ENCODE measurements at places on chromosomes 5 and 9.

GRCh38 chr5:158642879-158643278 lies 456.8 kb downstream of the EBF1 start:
- no peak for DNase-seq

GRCh38 chr5:97729938-97730337 lies 546.9 kb upstream of the RIOK2 start:
- DNase-seq = no peak

DNA sequence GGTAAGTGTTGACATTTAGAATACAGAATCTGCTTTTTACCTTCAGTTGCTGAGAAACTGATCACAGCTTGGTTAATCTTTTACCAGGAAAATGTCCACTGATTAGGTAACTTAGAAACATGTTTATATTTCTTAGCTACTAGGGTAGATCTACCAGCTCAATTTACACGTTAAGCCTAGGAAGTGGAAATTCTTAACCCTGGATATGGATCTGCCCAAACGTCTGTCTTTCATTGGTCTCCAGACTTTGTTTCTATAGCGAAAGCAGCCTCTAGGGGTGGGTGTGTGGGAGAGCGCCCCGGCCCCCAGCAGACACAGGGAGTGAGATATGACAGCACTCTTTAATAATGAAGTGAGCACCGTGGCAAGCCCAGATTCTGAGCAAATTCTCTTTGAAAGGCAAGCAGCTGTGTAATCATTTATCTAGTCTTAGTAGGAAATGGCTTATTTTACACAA lies 141.6 kb upstream of the ZNF608 start:
- DNase-seq = no peak

GRCh38 chr5:121726991-121727390 lies 124.7 kb upstream of the FTMT start:
- no peak for DNase-seq

DNA sequence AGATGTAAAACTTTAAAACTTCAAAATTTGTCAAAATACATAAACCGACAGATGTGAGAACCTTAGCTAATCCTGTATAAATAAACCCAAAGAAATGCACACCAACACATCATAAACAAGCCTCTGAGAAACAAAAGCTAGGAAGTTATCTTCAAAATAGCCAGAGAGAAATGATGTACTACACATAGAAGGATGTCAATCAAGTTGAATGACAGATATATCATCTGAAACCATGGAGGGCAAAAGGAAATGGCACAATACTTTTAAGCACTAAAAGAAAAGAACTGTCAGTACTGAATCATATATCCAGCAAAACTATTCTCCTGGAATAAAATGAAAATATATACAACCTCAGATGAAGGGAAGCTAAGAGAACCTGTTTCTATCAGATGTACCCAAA lies 595.1 kb upstream of the PTGER4 start:
- DNase-seq = no peak

GRCh38 chr9:16645970-16646369 lies 224.5 kb downstream of the BNC2 start:
- DNase-seq = no peak

DNA sequence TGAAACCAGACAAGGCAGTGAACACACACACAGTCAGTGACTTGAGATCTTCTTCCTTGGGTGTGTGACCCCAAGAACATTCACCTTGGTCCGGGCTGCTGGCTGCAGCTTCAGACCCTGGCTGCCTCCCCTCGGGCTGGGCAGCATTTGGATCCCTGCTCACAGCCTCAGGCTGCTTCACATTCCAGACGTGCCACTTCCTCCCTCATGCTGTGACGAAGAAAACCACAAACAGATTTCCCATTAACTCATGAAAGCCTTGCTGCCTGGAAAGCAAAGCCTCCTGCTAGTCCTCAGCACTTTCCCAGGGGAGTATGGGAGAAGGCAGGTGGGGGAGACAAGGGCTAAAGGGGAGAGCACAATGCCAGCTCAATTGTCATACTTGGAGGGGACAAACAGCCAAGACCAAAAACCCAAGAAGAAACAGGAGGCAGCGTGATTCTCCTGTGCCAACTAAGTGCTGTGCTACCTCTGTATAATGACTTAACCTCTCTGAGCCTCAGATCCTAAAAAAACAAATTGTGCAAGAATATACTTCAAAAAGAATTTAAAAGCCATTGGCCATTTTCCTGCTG lies 594.6 kb upstream of the BRINP1 start:
- DNase-seq = no peak

DNA sequence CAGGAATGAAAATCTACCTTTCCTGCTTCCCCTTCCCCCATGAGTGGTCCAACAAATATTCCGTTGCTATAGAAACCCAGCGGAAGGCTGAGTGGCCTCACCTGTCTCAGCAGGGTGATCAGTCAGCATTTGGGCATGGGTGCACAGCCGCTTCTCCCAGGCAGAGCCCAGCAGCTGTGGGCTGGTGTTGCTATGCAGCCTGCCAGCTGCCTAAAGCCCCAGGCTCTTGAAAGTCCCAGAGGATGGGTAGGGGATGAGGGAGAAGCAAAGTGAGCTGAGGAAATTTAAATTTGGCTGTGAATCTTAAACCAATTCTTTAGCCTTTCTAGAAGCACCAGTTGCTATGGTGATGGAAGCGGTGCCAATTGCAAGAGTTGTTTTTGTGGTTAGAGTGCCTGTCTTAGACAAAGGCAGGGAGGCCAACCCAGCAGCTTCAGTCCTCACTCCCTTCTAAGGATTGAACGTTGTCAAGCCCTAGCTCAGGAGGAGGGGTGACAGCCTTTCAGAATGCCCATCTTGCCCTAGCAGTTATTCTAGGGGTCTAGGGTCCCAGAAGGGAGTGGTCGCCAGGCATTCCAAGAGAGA lies 151.5 kb upstream of the PITX1 start:
- no peak for DNase-seq

- DNase-seq = no peak
These were observed 6.8 kb downstream of the TTC39B start for GRCh38 chr9:15300218-15300617.

DNA sequence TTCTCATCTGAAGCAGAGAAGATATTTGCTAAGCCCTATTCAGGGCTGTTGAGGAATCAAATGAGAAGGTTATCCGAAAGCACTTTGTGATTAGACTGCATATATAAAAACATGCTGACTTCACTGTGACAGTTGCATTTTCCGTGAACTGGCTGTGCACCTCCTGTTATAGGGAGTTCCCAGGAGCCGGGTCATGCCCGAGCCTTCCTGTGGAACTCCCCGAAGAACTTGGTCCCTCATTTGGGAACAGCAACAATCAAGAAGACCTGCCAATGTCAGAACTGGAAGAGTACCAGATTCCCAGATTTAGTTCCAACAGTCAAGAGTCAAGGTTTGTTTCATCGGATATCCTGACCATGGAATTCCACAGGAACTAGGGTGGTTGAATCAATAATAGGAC lies 130.4 kb upstream of the RAI14 start:
- DNase-seq = no peak

GRCh38 chr9:74570879-74571512 lies 73.9 kb downstream of the RORB start:
- DNase-seq = no peak

DNA sequence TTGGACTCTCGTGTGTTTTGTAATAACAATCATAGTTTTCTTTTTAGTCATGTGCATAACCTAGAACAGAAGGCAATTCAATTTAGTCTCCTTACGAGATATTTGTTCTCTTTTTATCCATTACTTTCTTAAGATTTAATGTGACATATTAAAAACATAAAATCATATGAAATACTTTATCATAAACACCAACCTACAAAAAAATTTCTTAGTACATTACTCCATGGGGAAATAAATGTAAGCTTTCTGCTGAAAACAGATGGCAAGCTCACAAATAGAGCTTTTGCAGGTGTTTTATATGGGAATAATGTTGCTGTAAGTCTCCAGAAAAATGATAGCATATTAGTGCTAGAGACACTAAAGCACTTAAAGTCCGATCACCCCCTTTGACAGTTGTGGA lies 1035.2 kb upstream of the ARRDC3 start:
- no peak for DNase-seq

GRCh38 chr5:91418158-91418557 lies 35.0 kb upstream of the ARRDC3 start:
- no peak for DNase-seq

DNA sequence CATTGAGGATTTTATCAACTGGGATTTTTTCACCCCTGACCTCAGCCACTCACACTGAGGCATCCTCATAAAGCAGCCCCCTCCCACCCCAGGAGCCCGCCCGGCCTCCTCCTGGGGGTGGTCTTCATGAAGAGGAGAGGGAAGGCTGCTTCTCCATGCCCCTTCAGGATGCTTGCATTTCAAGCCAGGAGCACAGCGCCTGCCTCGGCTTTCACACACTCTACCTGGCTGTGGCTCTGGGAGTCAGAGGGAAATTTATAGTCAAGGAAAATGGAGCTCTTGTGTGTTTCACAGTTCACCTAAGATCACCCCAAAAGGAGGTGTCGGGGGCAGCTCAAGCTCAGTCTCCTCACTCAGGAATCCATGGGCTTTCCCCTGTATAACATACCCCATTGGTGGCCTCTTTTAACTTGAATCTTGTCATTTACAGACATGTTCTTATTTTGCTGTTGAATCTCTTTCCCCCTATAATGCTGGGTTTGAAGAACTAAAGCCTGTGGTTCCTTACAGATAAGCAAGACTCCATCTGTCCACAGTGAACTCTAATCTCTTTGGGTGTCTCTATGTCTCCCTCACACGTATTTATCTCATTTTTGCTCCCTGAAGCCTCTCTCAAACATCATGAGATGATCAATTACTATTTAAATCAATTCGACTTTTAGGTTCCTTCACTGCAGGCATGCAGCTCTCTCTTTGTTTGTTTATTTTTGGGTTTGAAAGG lies 22.6 kb upstream of the IQGAP2 start:
- no peak for DNase-seq

DNA sequence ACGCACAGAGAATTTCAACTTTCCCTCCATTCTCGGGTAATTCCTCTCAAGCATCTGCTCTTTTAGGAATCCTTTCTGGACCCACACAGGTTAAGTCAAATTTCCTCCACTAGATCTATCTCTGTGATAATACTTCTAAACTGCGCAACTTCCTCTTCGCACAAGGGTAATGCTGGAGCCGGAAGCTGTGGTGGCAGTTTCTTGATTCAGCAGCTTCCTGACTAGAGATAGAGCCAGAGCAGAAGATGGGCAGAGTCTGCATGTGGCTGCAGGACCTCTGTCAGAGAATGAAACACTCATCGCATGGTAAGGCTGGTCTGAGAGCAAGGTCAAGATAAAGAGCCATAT lies 11.1 kb upstream of the CDC42SE2 start:
- DNase-seq = peak; percentile 31

DNA sequence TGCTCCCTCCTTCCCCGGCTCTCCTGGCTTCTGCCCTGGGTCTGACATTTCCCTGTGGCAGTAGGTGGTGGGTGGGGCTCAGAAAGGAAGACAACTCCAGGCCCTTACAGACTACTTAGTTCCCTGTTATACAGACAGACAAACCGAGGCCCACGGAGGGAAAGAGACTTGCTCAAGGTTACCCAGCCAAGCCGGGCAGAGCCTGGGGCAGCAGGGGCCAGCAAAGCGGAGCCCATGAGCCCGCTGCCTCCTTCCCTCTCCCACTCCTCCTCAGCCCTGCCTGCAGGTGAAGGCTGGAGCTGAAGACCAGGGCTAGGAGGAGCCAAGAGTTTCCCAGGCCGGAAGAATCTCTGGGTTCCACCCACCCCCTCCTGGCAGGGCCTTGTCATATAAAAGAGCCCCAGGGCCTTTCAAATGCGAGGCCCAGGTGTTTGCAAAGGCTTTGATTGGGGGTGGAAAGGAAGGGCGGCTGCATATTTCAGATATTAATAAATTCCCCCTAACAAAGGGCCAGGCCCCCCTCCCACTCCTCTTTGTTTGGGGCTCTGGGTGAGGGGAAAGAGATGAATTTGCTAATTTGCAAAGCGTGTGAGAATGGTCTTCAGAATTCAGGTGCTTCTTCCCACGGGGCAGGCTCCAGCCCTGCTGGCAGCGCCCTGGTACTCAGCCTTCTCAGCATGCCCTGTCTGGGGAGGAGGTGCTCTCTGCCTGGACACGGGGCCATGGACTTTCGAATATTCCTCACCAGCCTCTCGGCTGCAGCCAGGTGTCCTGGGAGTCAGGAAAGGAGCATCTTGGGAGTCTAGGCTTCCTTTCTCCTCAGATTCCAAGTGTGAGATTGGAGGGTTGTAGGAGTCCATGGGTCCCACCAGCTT lies 21.5 kb downstream of the SLC6A7 start:
- no peak for DNase-seq

DNA sequence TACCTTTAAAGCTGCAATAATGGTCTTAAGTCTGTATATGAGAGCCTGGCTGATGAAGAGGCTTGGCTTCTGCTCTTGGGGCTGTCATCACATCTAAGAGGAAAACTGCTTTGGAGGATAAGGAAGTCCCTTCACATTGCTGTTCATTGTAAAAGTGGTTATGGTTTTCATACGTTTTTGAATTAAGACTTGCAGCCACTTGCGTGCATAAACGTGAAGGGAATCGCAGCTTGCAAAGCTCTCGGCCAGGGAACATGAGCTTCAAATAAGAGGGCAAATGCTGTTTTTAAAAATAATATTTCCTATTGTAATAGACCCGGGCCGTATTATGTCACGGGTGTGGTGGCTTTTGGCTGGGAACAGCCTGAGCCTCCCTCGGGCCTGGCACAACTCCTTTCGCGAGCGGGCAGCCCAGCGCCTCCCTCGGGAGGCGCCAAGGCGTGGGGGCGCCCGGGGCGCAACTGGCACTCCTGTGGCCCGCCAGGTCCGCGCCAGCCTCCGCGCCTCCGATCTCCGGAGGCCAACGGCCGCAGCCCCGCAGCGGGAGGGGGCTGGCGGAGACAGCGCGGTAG lies 538 bp upstream of the ARHGEF28 start:
- no peak for DNase-seq

DNA sequence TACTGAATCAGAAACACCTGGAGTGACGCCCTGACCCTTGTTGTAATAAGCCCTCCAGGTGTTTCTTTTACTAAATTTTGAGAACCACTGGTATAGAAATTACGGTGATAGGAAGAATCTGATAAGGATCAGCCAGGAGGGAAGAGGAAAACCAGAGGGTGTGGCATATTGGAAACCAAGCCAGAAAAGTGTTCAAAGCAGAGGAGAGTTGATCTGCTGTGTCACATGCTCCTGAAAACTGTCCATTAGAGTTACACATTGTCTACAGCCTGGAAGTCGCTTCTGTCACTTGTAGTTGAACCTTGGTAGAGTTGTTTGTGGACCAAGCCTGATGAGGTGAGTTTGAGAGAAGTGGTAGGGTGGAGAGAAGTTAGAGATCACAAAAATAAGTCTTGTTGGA lies 497.4 kb downstream of the ENC1 start:
- DNase-seq = no peak

DNA sequence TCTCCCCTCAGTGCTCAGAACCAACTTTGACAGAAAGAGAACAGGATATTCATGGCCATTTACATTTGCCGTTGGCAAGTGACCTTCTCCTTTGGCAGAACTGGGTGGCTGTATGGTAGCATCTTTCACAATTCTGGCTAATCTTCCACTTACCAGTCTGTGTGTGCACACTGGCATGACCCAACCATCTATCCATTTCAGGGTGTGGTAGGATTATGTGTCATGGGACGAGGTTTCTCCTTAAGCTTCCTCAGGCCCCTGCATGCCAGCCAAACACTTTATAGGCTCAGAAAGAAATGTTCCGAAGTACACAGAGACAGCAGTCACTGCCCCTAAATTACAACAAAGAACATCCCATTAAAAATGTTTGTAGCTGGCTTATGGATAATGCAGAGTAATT lies 497.1 kb downstream of the NFIB start:
- DNase-seq = no peak

Data from activated naive CD4-positive, alpha-beta T cell (primary cell).